ENCODE measurements at places on chromosomes 16 and 17. TPM values are rescaled to one million over a fixed set of nuclear protein-coding genes. Genes with fewer than 3 reads are reported as not detected.

The KIF2B gene
- not detected for total RNA-seq

- H3K4me3 ChIP-seq: no peak overlapping the region
- DNase-seq: no peak
- H3K27me3 ChIP-seq: no peaks in the 10 kb centered on the region
- no peak overlapping the region for H3K27ac ChIP-seq
- peaks cover 5% of the 10 kb centered on the region for H3K36me3 ChIP-seq
Observed at GRCh38 chr16:4257646-4258556, 14.9 kb downstream of the TFAP4 start.

DNA sequence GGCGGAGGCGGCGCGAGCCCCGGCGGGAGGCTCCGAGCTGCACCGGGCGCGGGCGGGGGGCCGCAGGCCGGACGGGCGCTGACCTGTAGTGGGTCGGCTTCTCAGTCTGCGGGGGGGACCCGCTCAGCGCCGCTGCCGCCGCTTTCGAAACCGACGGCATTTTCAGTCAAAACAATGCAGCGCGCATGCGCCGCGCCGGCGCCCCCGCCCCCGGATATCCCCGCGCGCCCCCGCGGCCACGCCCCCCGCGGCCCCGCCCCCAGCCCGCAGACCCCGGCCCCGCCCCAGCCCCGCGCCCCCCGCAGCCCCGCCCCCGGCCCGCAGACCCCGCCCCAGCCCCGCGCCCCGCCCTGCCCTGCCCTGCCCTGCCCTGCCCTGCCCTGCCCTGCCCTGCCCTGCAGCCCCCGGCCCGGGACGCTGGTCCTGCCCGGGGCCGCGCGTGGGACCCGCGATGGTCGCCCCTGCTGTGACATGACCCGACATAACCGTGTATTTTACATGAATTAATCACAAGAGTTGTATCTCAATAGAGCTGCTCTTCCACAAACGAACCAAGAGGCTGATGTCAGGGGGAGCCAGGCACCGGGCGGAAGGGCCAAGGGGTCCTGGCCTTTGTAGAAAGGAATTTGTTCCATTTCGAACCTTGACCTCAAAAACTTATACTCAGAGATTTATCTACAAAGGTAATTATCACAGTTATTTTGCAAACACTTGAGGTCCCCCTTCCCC is at the start of gene UNKL:
Gene UNKL, minus strand, starts transcription at position 173 of the 729 bp plus-strand sequence. Its CDS starts 13 bp downstream, at position 160.
- peak within 1 kb of the TSS; percentile 83 for H3K27ac ChIP-seq
- no peaks in the 10 kb centered on the region for H3K27me3 ChIP-seq
- peaks cover 4% of the 10 kb centered on the region for H3K36me3 ChIP-seq

GRCh38 chr16:65222049-65222448 is 100.2 kb upstream of the CDH11 start:
- H3K4me3 ChIP-seq: no peak overlapping the region
- H3K27me3 ChIP-seq: no peaks in the 10 kb centered on the region
- no peak for DNase-seq
- H3K27ac ChIP-seq: no peak overlapping the region
- H3K4me1 ChIP-seq: no peaks in the 10 kb centered on the region

GRCh38 chr16:52383119-52383518 is 163.8 kb downstream of the TOX3 start:
- no peaks in the 10 kb centered on the region for H3K4me1 ChIP-seq
- DNase-seq: no peak
- H3K27ac ChIP-seq: no peak overlapping the region
- H3K36me3 ChIP-seq: no peaks in the 10 kb centered on the region
- H3K27me3 ChIP-seq: no peaks in the 10 kb centered on the region
- no peak overlapping the region for H3K4me3 ChIP-seq

- peak overlapping the region; percentile 53 for H3K27ac ChIP-seq
- no peaks in the 10 kb centered on the region for H3K27me3 ChIP-seq
- no peaks in the 10 kb centered on the region for H3K36me3 ChIP-seq
- no peak for DNase-seq
Observed at GRCh38 chr17:27539794-27540317, 83.6 kb downstream of the KSR1 start.

The FNDC8 gene
- not detected for total RNA-seq
